Activated CD8-positive, alpha-beta T cell treated with anti-CD3 and anti-CD28 coated beads for 36 hours (primary cell): ENCODE measurements at places on chromosomes 13 and 19. TPM values are rescaled to one million over a fixed set of nuclear protein-coding genes. Genes with fewer than 3 reads are reported as not detected.

GRCh38 chr13:37954191-37954590 is 84.6 kb upstream of the TRPC4 start:
- no peaks in the 10 kb centered on the region for H3K36me3 ChIP-seq
- no peak overlapping the region for H3K27ac ChIP-seq
- H3K27me3 ChIP-seq = no peaks in the 10 kb centered on the region
- H3K4me3 ChIP-seq = no peak overlapping the region
- no peak for DNase-seq

GRCh38 chr19:1933244-1933643 is 7.7 kb upstream of the CSNK1G2 start:
- no peak overlapping the region for H3K4me3 ChIP-seq
- H3K27ac ChIP-seq = no peak overlapping the region
- DNase-seq = no peak
- H3K36me3 ChIP-seq = peaks cover 7% of the 10 kb centered on the region

- peaks cover 67% of the 10 kb centered on the region for H3K4me1 ChIP-seq
- H3K27ac ChIP-seq = peak overlapping the region; percentile 100
- H3K27me3 ChIP-seq = no peaks in the 10 kb centered on the region
- H3K4me3 ChIP-seq = peak overlapping the region; percentile 100
These were observed 624 bp downstream of the SAFB start for GRCh38 chr19:5623397-5624017.

Gene PLIN4
- not detected for total RNA-seq

GRCh38 chr13:71524613-71525304 is 342.2 kb downstream of the DACH1 start:
- no peaks in the 10 kb centered on the region for H3K36me3 ChIP-seq
- H3K27ac ChIP-seq = no peak overlapping the region
- H3K27me3 ChIP-seq = no peaks in the 10 kb centered on the region
- no peaks in the 10 kb centered on the region for H3K4me1 ChIP-seq
- no peak for DNase-seq

Gene CGB7
- total RNA-seq = not detected

DNA sequence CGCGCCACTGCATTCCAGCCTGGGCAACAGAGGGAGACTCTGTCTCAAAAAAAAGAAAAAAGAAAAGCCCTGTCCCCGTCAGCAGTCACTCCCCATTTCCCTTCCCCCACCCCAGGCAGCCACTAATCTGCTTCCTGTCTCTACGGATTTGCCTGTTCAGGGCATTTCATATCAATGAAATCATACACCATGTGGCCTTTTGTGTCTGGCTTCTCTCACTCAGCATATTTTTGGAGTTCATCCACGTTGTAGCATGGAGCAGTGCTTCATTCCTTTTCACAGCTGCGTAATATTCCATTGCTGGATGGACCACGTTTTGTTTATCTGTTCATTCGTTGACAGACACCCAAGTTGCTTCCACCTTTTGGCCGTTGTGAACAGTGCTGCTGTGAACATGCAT is 36.1 kb upstream of the KLF2 start:
- no peak overlapping the region for H3K4me3 ChIP-seq
- H3K27me3 ChIP-seq = peaks cover 12% of the 10 kb centered on the region
- H3K36me3 ChIP-seq = no peaks in the 10 kb centered on the region
- DNase-seq = no peak
- H3K27ac ChIP-seq = no peak overlapping the region

DNA sequence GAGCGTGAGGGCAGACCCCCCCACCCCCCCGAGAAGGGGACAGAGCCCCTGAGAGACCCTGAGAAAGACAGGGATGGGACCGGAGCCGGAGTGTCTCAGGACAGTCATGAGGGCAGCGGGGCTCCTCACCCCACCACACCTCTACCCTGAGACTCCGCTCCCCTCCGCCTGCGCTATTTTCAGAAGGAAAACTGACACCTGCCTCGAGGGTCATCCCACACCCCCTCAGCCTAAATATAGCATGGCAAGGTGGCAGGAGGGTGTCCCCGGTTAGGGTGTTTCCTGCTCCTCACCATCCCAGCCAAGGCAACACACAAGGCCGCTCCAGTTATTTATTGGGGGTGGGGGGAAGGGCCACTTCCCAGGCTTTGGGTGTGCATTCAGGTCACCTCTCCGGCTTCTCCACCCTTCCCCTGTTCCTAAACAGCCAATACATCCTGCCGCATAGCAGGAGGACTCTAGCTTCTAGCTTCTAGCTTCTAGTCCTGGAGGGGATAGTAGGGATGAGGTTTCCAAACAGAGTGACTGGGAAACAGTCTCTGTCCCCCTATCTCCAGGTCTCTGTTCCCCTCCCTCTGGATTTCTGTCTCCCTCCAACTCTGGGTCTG is 1.4 kb upstream of the NTF4 start:
- no peak for DNase-seq
- H3K27ac ChIP-seq = no peak overlapping the region
- no peaks in the 10 kb centered on the region for H3K36me3 ChIP-seq
- H3K4me1 ChIP-seq = no peaks in the 10 kb centered on the region
- H3K4me3 ChIP-seq = no peak overlapping the region
- H3K27me3 ChIP-seq = peaks cover 52% of the 10 kb centered on the region

Gene CD320
- 59.0 TPM for total RNA-seq

DNA sequence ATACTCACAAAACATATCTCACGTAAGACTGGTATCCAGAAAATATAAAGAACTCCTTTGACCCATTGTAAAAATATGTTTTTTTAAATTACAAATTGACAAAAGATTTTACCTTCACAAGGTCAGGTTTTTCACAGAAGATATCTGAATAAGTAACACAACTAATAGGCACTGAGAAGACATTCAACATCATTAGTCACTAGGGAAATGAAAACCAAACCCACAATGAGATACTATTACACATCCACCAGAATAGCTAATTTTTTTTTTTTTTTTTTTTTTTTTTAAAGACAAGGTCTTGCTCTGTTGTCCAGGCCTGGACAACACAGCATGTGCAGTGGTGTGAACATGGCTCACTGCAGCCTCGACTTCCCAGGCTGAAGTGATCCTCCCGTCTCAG is 157.5 kb downstream of the MIPEP start:
- no peak overlapping the region for H3K4me3 ChIP-seq
- H3K27ac ChIP-seq = no peak overlapping the region
- no peaks in the 10 kb centered on the region for H3K4me1 ChIP-seq
- DNase-seq = no peak

DNA sequence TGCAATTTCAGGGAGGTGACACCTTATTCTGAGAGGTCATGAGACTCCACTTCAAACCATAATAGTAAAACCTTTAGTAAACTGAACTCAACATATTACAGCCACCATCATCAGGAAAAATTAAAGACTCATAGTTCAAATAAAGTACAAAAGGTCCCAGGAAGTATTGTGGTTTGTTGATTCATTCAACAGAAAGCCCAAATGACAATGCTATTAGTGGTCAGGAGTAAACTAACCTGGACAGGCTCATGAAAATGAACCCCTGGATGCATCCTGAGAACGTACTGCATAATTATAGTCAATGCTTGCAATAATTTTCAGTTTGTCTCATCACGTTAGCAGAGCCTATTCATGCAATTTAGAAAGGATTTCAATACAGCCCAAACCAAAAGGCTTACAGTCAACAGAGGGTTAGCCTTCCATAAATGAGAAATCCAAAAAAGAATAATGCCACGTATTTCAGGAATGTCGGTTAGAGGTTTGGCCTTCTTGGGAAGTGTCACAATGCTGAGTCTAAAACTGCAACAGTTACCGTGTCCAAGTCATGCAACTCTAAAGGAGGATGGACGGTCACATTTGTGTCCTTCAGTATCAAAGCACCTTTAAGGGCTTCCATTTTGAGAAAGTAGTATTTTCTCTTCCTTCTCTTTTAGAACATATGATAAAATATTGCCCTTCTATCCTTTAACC is 280.8 kb downstream of the ABCC4 start:
- H3K4me1 ChIP-seq = no peaks in the 10 kb centered on the region
- H3K27ac ChIP-seq = no peak overlapping the region

Gene DNAJC3
- total RNA-seq = 16.8 TPM

DNA sequence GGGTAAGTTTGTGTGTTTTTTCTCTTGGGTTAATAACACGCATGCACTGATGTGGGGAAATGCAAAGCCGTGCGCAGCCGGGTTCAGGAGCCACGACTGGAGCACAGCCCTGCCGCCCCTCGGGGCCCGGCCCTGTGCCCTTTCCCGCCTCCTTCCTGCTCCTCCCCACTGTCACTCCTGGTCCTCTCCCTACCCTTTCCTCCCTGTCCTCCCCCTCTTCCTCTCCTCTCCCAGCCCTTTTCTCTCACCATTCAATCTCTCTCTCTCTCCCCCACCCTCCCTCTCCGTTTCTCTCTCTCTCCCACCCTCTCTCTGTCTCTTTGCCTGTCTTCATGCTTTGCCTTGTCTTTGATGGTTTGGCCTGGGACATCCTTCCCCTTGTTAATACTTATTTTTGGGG is 27.2 kb downstream of the PLEKHJ1 start:
- H3K27ac ChIP-seq = no peak overlapping the region
- H3K4me3 ChIP-seq = no peak overlapping the region
- peaks cover 25% of the 10 kb centered on the region for H3K36me3 ChIP-seq
- DNase-seq = no peak
- H3K4me1 ChIP-seq = no peaks in the 10 kb centered on the region
- no peaks in the 10 kb centered on the region for H3K27me3 ChIP-seq

Gene LILRB5
- total RNA-seq = not detected

- H3K36me3 ChIP-seq = peaks cover 34% of the 10 kb centered on the region
- H3K27me3 ChIP-seq = no peaks in the 10 kb centered on the region
- DNase-seq = peak; percentile 77
- peak overlapping the region; percentile 92 for H3K4me3 ChIP-seq
These were observed 2.7 kb downstream of the JUND start for GRCh38 chr19:18278521-18279265.

GRCh38 chr13:75008926-75009325 is 473.0 kb downstream of the TBC1D4 start:
- no peaks in the 10 kb centered on the region for H3K36me3 ChIP-seq
- no peaks in the 10 kb centered on the region for H3K4me1 ChIP-seq
- no peaks in the 10 kb centered on the region for H3K27me3 ChIP-seq
- DNase-seq = no peak
- H3K27ac ChIP-seq = no peak overlapping the region
- H3K4me3 ChIP-seq = no peak overlapping the region

DNA sequence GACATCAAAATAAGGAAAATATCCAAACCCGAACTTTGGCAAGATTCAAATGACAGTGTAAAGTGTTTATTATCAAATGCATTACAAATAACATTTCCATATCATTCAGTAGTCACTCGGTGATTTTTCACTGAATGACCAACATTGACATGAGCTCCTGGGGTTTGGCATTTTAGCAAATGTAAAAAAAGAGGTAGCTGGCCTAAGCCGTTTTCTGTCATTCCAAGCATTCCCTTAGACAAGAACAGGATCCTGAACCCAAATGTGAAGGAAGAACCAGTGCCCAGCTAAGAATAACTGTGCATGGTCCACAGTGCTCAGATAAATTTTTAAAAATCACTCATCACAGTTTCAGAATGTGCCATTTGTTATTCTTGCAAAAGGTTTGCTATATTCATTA is 327.9 kb downstream of the GPC6 start:
- no peak for DNase-seq
- H3K27me3 ChIP-seq = peaks cover 1% of the 10 kb centered on the region
- no peak overlapping the region for H3K4me3 ChIP-seq
- no peak overlapping the region for H3K27ac ChIP-seq

Gene KIR3DL2
- 0.14 TPM for total RNA-seq

Gene APBA3
- total RNA-seq = 29.1 TPM

- H3K27ac ChIP-seq = no peak overlapping the region
- H3K4me3 ChIP-seq = no peak overlapping the region
- no peaks in the 10 kb centered on the region for H3K4me1 ChIP-seq
- peaks cover 48% of the 10 kb centered on the region for H3K36me3 ChIP-seq
- no peak for DNase-seq
These were observed 11.3 kb downstream of the ZNF132 start for GRCh38 chr19:58428617-58429016.

GRCh38 chr19:34712395-34713261 is 21.4 kb upstream of the ZNF181 start:
- peak; percentile 69 for DNase-seq
- H3K27ac ChIP-seq = no peak overlapping the region
- peaks cover 19% of the 10 kb centered on the region for H3K27me3 ChIP-seq
- H3K36me3 ChIP-seq = peaks cover 11% of the 10 kb centered on the region
- peaks cover 2% of the 10 kb centered on the region for H3K4me1 ChIP-seq

Gene ARHGAP45
- 136 TPM for total RNA-seq

DNA sequence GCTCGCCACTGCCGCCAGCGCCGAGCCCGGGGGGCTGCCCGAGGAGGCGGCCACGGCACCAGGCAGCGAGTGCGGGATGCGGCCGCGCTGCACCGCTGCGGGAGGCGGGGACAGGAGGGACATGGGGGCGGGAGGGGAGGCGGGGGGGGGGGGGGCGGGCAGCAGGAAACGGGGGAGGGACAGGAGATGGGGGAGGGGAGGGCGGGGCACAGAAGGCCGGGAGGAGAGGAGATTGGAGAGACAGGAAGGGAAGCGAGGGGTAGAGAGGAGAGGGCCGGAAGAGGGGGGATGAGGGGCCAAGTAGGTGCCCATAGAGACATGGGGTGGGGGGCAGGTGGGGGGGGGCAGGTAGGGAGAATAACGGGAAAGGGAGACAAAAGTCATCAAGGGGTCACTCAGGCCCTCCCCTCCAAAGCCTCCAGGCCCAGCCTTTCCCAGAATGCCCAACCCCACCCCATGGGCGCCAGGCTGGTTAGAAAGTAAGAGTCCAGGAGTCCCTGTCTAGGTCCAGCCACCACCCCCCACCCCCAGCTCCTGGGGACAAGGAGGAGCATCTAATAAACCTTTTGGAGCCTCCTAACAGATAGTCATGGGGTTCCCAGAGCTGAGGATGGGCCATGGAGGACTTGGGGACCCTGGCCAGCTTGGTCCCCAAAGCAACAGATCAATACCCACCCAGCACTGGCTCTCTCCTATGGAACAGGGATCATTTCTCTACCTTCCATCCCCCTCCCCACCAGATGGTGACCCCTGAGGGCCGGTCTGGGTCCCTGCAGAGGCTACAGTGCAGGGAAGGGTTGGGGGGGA is 9.5 kb downstream of the NR2F6 start:
- H3K4me1 ChIP-seq = peaks cover 5% of the 10 kb centered on the region
- no peak for DNase-seq
- H3K27ac ChIP-seq = no peak overlapping the region
- H3K27me3 ChIP-seq = no peaks in the 10 kb centered on the region
- peak overlapping the region; percentile 81 for H3K4me3 ChIP-seq
- H3K36me3 ChIP-seq = peaks cover 8% of the 10 kb centered on the region

GRCh38 chr19:54436628-54437252 is 12.3 kb upstream of the LENG8 start:
- peaks cover 1% of the 10 kb centered on the region for H3K36me3 ChIP-seq
- H3K4me3 ChIP-seq = no peak overlapping the region
- no peak for DNase-seq

GRCh38 chr19:16021796-16022195 is 54.5 kb upstream of the TPM4 start:
- H3K27ac ChIP-seq = no peak overlapping the region
- no peaks in the 10 kb centered on the region for H3K4me1 ChIP-seq
- no peak for DNase-seq
- H3K36me3 ChIP-seq = no peaks in the 10 kb centered on the region
- H3K27me3 ChIP-seq = no peaks in the 10 kb centered on the region
